ENCODE measurements at places on chromosomes 3 and 15.

DNA sequence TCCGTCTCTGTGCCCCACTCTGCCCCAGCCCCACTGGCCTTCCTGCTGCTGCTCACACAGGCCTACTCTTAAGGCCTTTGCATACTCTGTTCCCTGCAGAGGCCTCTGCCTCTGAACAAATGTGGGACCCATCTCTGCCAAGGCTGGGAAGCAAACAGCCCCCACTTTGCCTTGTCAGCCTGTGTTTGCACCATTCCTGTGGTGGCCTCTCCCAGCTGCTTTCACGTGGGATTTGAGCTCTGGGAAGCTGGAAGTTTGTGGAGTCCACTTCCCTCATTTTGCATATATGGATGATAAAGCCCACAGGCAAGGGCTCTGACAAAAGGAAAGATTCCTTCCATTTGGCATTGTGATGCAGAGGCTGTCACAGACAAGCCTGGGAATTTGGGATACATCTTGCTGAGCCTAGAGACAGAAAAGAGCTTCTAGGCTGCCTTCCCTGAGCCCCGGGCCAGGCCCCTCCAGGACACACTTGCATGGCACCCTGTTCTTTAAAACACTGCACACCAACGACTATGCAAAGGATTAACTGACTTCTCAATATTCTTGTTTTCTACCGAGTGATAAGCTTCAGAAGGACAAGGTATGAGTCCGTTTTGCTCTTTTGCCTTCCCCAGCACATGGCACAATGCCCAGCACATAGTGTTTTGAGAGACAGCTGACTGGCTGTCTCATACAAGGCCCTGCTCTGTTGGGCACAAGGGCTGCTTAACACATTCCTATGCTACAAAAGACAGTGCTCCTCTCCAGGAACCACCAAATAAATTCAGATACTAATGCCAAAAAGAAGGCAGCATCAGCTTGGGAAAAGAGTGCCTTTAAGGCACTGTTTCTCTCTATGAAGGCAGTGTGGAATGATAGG, 120.7 kb upstream of the TOPAZ1 start:
- DNase-seq, result no peak

DNA sequence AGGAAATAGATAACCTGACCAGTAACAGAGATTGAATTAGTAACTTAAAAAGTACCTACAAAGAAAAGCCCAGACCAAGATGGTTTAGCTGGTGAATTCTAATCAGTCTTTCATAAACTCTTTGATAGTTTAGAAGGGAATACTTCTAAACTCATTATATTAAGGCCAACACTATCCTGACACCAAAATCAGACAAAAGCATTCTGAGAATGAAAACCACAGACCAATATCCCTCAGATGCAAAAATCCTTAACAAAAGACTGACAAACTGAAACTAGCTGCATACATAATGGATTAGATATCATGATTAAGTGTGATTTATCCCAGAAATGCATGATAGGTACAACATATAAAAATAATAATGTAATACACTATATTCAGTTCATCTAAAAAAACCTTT, 115.6 kb downstream of the RFX7 start:
- DNase-seq, result no peak

DNA sequence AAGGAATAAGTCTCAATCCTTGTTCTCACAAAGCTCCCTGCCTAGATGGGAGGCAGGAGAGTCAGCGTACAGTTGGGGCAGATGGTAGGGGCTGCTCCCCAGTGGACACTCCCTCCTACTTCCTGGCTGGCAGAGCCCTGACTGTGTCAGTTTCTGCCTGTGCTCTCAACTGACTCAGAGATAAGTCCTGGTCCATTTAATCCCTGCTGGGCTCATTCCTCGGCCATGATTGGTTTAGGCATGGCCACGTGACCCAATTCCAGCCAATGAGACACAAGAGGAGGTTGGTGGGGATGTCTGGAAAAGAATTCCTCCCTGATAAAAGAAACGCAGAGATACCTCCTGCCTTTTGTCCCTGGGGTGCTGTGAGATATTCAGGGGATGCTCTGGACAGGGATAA, 118.1 kb upstream of the SLC6A11 start:
- DNase-seq, result no peak

DNA sequence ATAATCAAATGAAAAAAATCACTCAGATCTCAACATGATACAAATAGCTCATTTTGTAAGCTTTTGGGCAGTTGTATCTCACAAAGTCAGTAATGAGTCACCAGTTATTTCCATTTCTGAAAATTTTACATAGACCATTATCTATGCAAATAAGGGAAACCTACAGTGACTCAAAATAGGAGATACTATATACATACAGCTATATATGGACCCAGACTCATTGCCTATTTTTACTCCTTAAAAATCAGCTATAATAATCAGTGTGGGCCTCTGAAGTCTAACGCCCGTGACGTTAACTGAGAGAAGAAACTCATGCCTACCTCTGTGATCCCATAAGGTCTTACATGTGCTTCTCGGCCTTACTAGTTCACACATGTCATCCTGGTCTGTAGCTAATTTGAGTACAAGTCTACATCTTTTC, 31.6 kb downstream of the LRIG1 start:
- DNase-seq, result peak; percentile 27

DNA sequence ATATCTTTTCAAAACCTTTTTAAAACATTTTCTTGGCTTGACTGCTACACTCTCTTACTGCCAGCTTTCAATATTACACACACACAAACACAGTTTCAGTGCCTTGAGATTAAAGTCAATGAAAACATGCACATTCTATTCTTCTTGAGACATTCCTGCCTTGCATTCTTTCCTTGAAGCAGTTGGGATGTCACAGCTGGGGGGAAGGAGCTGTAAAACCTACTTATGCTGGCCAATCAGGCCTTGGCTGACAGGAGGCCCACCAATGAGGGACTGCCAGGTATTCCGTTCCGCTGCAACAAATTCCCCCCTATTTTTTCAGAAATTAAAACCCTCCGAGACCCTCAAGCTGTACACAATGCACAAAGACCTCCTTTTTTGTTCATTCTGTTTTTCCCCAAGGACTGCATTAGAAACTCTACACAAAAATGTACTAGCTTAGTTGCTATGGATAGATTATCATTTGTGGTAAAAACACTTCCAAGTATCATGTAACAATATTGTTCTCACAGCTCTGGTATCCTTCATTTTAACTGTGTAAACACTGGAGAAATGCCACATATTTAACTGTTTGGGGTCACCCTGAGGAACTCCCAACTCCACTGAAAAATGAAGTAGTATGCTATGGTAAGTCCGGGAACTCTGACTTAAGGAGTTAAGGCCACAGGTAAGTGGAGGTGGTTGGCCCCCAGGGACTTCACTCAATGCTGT, 18.5 kb downstream of the FSTL1 start:
- DNase-seq, result no peak

- no peak for DNase-seq
Measured at GRCh38 chr3:71559578-71560162, 23.9 kb downstream of the FOXP1 start.

GRCh38 chr3:171511450-171511849, 51.2 kb upstream of the TNIK start:
- no peak for DNase-seq

DNA sequence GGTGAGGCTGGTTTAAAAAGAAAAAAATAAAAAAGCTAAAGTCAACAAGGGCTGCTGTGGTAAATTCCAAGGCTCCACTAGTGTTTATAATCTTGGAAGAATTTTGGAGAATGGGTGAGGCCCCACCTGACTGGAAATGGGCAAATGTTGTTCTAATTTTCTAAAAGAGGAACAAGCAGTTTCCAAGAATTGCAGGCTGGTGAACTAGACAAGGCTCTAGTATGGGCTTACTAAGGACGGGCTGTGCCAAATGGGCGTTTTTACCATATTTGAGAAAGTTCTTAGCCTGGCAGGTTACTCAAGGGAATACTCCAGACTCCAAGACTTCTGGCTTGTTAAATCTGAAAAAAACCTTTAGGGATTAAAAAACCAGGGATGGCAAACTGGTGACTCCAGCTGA, 67.0 kb upstream of the ABHD2 start:
- peak; percentile 16 for DNase-seq

- DNase-seq, result no peak
Measured at GRCh38 chr3:25452192-25452591, 24.1 kb downstream of the RARB start.

- no peak for DNase-seq
Measured at GRCh38 chr15:92097474-92098178, 244.1 kb downstream of the SLCO3A1 start.

- peak; percentile 62 for DNase-seq
Measured at GRCh38 chr3:132595014-132595413, 2.1 kb upstream of the ACKR4 start.

DNA sequence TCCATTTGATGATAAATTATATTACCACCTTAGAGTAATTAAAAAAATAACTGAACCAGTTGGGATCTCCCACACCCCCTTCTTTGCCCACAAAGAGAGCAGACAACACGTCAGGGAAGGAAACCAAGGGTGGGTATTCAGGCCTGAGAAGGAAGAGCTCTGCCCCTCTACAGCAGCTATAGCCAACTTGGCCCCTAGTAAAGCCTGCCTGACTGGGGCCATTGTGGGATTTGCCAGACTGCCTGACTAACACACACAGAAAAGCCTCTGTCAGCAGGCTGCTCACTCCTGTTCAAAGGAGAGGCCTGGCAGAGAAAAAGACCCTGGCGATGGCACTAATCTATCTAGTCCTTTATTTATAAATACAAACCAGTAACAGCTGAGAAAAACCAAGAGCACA, 41.4 kb downstream of the ATP8B4 start:
- DNase-seq, result no peak

DNA sequence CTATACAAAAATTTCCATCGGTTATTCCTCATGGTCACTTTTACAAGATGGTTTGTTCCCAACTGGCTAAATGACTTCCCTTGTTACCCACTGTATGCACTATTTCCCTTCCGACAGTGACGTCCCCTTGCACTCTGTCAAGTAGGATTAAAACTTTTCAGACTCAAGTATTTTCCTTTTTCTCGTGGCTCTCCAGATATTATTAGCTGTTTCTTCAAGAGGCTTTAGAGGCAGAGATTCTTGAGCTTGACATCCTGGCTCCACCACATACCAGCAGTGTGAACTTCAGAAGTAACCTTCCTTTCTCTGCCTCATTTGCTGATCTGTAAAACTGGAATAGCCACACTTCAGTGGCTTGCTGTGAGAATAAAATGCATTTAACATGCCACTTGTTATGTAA, 14.0 kb downstream of the CSNK1G1 start:
- no peak for DNase-seq

DNA sequence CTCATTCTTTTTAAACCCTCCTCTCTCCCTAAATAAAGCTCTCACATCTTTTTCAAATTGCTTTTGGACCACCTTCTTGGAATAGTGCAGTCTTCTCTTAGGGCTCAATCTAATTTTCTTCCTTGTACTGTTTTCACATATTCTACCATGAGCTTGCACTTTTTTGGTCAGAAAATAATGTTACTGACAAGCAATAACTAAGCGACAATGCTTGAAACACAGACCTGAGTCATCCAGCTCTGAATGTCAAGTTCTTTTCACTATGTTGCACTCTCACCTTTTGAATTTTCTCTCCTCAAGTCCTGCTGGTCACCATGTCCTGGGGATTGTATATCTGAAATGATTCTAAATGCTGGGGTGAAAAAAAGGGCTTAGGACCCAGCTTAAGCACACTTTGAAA, 8.9 kb downstream of the TNFAIP8L3 start:
- no peak for DNase-seq

GRCh38 chr15:68795298-68795848, 25.3 kb downstream of the ANP32A start:
- peak; percentile 86 for DNase-seq

GRCh38 chr3:53711387-53711786, 134.8 kb downstream of the CHDH start:
- DNase-seq, result no peak

- no peak for DNase-seq
Measured at GRCh38 chr15:61816856-61817255, 243.4 kb downstream of the VPS13C start.

- DNase-seq, result no peak
Measured at GRCh38 chr15:93289941-93290617, 201.1 kb upstream of the RGMA start.

- no peak for DNase-seq
Measured at GRCh38 chr3:180116658-180117057, 79.9 kb upstream of the PEX5L start.

GRCh38 chr3:56879436-56880215, 77.9 kb upstream of the ARHGEF3 start:
- peak; percentile 90 for DNase-seq

GRCh38 chr15:46080016-46080415, 445.2 kb downstream of the SQOR start:
- no peak for DNase-seq

- DNase-seq, result no peak
Measured at GRCh38 chr3:58575971-58576652, 1.1 kb downstream of the FAM107A start.

DNA sequence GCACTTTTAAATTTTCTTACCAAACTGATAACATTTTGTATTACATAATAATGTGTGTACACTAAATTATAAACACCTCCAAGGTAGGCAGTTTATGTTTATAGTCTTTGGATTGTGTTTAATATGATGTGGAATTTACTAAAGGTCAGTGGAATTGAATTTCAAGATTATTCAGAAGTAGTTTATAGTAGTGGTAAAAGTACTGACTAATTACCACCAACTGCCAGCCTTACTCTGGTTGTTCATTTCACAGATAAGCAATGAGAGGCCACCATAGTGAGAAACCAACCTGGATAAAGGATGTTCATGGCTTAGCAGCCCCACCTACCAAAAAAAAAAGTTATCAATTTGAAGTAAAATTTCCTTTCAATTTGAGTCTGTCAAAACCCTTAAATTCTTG, 54.0 kb upstream of the EIF5A2 start:
- DNase-seq, result no peak

DNA sequence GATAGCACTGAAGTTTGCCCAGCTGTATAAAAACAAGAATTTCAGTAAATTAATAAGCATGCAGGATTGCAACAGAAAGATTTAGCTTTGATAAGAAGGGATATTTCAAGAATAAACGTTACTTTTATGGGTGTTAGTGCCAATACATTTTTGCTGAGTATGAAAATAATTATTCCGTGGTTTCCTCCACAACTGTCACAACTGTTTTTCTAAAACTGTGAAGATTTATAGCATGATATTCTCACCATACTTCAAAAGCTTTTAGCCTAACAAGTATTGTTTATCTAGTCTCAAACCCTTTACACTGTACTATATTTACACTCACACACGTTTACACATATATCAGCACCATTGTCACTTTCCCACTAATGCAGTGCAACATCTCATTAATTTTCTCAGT, 200.5 kb downstream of the TPRG1 start:
- DNase-seq, result no peak

DNA sequence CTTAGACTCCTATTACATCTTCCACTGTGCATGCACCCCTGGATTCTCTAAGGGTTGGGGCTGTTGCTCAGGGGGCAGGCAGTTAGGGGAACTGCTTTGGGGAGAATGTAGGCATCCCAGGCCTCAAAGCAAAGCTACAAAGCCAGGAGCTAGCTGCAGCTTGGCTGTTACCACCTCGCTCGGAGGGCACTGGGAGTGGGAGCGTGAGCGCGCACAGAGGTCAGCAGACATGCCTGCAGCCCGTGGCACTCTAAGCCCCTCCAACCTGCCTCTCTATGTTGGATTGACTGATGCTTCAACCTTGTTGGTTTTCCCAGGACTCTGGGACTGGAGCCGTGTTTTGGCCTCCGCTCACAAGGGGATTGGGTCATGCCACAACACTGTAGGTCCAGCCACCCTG, 69.8 kb downstream of the CPN2 start:
- DNase-seq, result no peak

Data from inflammatory macrophage treated with lipopolysaccharide for 1 hour (primary cell).